Stimulated activated CD4-positive, alpha-beta T cell treated with anti-CD3 and anti-CD28 coated beads, TNF-alpha, amount 100 ng/mL, for 4 hours (primary cell): ENCODE measurements at places on chromosomes 12 and 14.

DNA sequence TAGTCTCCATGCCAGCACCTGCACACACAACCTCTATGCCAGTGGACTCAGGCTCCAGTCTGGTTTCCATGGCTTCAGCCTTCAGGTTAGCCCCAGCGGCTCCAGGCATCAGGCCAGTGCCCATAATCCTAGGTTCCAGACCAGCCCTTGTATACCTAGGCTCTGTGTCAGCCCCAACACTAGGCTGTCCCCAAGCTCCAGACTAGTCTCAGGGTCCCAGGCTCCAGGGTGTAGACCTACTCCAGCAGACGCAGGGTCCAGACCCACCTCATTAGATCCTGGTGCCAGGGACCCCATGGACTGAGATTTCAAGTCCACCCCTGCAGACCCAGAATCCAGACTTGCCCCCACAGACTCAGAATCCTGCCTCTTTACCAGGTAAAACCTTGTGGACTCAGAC is 275.9 kb downstream of the SLC16A7 start:
- DNase-seq, result no peak

DNA sequence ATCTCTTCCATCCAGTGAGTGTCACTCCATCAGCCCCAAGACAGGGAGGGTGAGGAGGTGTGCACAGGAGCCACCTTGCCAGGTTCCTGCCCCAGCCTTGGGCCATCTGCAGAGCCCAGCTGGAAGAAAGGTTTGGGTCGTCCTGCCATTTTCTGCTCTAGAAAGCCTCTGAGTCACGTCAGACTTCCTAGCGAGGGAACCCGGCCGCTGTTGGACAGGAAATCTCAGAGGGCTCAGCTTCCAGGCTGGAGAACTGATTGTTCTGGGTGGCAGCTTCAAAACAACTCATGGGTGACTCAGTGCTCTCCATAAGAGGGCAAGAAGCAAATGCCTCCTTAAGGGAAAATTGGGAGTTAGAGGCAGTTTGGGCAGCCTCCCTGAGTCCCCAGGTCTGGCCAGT is 16.6 kb downstream of the HIP1R start:
- DNase-seq, result no peak

DNA sequence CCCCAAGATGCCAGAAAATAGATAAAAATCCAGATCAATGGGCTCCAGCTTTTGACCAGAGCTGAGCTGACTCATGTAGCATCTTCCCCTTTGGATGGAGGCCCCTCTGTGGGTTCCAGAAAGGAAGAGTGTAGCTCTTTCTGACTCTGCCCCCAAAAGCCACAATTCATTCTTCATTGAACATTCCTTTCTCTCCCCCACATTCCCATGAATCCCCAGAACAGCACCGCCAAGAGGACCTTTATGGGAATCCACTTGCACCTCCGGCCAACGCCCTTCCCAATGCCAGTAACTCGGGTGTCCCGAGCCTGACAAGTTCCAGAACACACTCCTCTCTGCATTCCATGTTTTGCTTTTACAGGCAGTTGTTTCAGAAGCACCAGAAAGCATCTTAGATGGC is 210.6 kb upstream of the DIO3 start:
- no peak for DNase-seq

DNA sequence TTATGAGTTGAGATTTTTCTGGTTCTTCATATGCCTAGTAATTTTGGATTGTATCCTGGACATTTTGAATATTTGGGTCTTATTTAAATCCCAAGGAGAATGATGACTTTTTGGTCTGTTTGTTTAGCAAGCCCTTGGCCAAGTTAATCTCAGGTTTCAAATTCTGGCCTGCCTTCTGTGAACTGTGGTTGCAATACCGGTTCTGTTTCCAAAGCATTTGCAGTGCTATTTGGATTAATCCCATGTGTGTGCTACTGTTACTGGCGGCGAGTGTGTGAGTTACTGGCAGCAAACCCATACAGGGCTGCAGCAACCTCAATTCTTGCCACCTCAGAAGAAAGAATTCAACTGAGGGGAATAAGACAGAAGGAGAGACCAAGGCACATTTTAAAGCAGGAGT is 51.1 kb downstream of the TMEM260 start:
- DNase-seq, result no peak

DNA sequence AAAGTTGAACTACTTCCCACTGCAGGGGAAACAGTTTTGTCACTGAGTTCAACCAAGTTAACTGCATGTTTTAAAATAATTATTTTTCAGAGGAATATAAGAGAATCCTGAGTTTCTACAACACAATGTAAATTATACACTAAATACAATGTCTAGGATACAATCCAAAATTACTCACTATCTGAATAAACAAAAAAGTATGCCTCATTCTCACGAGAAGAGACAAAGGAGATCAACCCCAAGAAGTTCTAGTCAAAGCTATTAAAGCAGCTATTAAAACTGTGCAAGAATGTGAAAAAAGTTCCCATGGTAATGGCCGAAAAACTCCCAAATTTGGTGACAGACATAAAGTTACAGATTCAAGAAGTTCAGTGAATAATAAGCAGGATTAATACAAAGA is 8.8 kb upstream of the KCNK13 start:
- no peak for DNase-seq

DNA sequence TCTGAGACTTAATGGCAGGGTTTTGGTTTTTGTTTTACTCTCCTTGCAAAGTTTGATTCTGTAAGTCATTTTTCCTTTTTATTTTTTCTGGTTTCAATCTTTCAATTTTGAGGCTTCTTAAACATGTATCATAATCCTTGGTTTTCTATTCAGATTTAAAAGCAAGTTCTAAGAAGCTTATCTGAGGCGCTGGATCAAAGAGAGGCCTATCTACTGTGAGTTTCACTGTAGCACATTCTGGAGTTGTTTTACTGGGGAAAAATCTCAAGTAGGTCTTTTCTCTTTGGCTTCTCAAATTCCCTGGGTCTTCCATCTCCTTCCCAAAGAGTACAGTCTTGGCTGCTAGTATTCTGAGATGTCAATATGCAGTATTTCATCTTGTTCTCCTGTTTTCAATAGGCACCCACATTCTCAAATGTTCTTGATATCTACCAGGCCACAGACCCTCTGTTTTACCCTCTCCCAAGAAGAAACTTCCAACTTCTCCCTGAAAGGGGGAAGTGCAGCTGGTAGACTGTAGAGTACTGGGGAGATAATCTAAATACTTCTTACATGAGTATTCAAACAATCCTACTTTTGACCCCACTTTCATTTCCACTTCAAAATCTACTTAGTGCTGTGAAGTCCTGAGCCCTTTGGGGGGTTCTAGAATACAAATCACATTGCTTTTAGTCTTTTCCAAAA is 10.9 kb upstream of the CATSPERB start:
- DNase-seq, result no peak

DNA sequence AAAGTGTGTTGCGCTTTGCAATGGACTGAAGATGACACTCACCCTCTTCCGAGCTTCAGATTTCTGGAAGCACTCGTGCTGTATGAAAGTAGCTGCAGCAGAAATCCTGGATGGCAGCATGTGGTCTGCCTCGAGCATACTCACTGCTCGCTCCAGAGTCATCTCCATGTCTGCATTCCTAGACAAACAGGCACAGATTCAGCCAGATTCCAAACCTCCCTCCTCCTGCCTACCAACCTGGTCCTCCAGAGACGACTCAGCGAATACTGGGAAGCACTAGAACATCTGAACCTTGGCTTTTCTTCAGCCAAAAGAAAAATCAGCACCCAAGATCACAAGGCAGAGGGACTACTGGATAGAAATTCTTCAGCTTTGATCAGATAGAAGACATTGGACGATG is 27.7 kb downstream of the PKP2 start:
- no peak for DNase-seq

DNA sequence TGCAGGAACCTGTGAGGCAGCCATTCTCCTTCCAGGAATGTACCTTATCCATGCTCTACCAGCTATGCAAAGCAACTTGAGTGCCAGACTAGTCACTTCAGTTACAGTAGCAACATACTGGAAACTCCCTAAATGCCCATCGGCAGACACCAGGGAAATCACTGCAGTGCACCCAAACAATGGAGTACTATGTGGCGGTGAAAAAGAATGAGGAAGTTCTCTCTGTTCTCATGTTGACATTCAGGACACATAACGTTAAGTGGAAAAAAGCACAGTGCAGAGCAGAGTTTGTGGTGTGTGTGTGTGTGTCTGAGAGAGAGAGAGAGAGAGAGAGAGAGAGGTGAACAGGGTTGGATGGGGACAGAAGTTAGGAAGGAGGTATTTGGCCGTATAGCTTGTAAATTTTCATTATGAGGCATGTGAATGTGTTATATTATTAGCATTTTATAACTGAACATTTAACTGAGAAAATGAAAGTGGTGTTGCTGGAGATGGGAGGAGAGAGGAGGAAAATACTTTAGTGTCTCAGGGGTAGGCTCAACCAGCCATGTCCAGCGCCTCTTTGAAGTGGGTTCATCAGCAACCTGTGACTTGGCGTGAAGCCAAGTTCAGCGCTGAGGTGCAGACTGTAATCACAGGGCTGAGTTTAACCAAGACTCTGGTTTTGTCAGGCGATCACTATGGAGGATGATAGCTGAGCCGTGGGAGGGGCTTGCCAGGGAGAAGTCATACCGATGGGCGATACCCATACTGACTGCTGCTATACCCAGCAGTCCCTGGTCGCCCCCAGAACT is 17.3 kb downstream of the TNFAIP2 start:
- no peak for DNase-seq

DNA sequence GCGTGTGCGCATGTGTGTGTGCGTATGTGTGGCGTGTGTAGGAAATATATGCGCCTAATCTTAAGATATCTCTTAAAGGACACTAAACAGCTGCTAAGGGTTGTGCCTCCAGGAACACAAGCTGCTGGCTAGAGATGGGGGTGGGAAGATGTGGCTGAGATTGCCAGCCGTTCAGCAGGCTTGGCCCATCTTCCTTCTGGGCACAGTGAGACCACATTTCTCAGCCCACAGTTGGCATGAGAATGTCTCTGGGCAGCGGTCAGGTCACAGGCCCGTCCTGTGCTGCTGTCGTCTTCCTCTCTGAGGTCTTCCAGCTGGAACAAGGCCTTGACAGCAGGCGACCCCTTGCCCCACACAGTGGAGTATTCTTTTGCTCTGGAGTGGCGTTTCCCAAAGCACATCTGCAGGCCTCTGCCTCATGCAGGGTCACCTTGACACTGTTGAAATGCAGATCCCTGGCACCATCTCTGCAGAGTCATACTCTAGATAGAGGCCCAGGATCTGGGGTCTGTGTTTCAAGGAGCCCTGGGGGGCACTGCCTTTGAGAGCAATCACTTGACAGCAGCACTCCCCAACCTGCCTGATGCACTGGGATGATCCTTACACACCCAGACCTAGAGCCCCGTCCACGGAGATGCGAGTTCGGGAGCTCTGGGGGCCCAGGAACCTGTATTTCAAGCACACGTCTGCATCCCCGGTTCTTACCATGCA is 335.5 kb upstream of the SFSWAP start:
- DNase-seq, result no peak

DNA sequence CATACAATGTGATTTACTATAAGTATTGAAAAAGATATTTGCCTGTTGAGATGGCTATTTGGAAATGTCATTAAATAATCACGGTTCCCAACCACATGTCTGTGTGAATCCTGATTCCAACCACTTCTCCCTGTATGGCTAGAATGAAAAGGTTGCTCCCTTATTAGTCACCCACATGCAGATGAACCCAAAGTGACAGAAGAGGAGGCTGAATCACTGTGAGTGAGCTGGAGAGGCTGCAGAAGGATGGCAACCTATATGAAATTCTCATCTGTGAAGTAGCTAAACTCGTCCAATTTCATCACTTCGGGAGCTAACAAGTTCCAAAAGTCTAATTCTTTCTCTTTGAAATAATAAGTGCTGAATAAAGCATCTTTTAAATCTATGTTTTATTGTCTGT is 300.5 kb downstream of the PRKD1 start:
- DNase-seq, result no peak

GRCh38 chr12:71063087-71063486 is 94.7 kb downstream of the TSPAN8 start:
- no peak for DNase-seq

- no peak for DNase-seq
Observed at GRCh38 chr14:60311417-60311816, 62.4 kb downstream of the PPM1A start.

GRCh38 chr12:2841056-2841650 is 6.3 kb upstream of the NRIP2 start:
- DNase-seq, result no peak

GRCh38 chr12:52122904-52123303 is 43.4 kb downstream of the SMIM41 start:
- DNase-seq, result no peak

DNA sequence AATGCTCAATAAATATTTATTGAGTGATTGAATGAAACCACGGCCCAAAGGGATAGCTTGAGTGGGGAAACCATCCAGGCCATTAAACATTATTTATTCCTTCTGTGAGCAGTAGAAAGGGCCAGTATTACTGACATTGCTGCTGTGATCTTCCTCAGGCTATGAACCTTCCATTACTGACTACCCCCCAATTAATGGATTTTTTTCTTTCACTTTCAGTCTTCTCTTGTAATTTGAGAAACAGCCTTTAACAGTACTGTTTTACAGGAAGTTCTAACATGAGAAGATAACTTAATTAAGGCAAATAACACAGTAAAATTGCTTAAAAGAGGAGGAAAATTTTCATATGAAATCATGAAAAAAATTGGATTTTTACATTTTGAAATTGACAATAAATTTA is 629.5 kb downstream of the TRHDE start:
- no peak for DNase-seq

DNA sequence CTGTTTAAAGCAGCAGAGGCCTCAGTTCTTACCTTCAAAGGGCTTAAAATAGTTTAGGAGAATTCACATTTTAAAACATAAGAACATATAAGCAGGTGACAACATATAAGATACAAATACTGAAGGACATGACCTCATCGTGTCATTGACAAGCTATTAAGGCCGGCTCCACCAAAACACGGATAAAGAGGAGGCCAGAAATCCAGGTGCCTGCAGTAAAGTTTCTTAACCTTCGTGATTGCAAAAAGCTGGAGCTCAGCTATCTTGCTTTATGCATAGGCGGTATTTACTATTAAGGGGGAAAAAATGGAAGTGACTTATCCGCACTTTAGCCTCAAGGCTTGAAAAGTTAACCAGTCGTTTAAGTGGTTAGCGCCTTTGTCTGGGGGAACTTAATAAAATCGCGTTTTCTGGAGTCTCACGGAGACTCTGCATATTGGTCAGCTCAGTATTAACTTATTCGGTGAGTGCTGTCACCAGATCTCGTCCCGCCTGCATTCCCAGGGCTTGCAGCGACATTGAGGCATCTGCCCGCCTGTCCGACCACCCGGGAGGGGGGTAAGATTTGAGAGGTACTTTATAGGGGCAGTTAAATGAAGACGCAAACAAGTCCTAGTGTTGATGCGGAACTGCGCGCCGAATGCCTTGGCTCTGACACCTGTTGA is 1.1 kb upstream of the SP1 start:
- no peak for DNase-seq

DNA sequence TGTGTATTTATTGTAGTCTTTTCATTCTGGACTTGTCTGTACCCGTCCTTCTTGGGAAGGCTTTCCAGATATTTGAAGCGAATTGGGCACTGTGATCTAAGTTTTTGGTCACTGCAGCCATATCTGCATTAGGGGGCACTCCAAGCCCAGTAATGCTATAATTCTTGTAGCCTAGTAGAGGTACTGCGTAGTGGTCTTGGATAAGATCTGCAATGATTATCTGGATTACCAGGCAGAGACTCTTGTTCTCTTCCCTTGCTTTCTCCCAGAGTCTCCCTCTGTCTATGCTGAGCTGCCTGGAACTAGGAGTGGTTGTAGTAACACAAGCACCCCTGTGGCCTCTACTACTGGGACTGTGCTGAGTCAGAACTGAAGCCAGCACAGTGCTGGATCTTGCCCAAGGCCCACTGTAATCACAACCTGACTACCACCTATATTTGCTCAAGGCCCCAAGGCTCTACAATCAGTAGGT is 30.0 kb downstream of the SLC38A2 start:
- DNase-seq, result no peak

- DNase-seq, result no peak
Observed at GRCh38 chr14:70987041-70987440, 79.8 kb downstream of the PCNX1 start.
